CD4-positive, CD25-positive, alpha-beta regulatory T cell (primary cell): ENCODE measurements at places on chromosomes 3 and 15.

GRCh38 chr3:64885055-64885454 lies 197.3 kb upstream of the ADAMTS9 start:
- DNase-seq: no peak

DNA sequence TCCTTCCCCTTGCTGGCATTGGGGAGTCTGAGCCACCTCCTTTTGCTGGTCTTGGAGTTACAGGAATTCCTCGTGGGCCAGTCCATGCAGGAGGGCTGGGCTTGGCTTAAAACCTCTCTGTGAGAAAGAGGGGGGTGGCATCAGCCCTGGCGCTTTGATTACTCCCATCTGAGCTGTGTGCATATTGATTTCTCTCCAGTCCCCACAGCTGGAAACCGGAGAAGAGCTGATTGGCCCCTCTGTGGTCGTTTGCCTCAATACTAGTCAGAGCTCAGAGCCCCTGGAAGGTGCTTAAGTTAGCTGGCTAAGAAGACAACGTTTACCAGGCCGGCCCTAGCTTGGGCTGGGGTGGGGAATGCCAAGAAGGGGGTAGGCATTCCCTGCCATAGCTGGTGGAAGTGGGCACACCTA lies 4.0 kb upstream of the RASGRF1 start:
- no peak for DNase-seq

GRCh38 chr15:70833422-70833821 lies 20.5 kb downstream of the LARP6 start:
- no peak for DNase-seq

DNA sequence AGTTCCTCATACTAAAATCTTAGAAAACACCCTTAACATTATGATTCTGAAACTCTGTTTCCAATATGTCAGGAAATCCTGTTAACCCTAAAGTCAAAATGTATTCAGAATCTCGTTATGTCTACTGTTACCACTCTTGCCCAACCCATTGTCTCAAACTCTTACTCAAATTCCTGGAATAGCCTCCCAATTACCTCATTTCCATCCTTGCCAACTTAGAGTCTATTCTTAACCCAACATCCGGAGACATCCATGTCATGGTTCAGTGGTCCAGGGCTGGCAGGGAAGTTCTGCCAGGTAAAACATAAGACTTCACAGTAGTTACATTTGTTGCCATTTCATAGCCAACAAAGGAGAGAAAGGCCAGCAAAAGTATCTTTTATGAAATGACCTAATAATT lies 593.9 kb downstream of the PYDC2 start:
- no peak for DNase-seq

GRCh38 chr3:157122116-157122515 lies 37.8 kb downstream of the CCNL1 start:
- DNase-seq: no peak

DNA sequence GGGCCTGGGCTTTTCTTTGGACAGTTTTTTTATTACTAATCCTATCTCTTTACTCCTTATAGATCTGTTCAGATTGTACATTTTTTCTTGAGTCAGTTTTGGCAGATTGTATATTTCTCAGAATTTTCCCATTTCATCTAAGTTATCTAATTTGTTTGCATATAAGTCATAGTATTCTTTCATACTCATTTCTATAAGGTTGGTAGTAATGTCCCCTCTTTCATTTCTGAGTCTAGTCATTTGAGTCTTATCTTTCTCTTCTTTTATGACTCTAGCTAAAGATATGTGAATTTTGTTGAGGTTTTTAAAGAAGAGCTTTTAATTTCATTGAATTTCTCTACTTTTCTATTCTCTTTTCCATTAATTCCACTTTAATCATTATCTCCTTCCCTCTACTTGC lies 27.2 kb downstream of the TRPM1 start:
- DNase-seq: no peak

DNA sequence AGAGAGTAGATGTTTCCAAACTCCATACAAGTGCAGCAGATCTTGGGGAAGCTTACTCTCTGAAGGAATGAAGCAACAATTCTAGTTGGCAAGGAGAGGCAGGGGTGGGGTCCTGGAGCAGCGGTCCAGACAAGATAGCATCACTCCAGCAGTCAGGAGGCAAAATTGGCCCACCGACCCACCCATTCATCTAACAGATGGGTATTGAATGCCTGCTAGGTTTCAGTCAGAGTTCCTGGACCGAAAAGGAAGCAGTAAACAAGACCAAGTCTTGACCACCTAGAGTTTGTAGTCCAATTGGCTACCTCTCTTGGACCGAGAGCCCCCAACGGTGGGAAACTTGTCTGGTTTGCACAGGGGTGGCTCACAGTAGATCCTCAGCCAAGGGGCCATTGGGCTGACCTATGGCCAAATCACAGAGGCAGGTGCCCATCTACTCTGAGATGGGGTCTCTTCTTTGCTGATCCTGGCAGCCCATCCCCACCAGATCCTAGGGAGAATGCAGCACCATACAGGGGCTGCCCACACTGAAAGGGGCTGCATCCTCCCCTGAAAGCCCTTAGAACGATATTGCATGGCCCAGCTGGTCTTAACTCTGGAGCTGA lies 74.3 kb downstream of the CORO2B start:
- no peak for DNase-seq

GRCh38 chr3:32440611-32441350 lies 49.1 kb downstream of the CMTM7 start:
- no peak for DNase-seq
